NCI-H2081 treated with DMSO at 0.1 percent for 48 hours (cell line): ENCODE measurements at places on chromosomes 3 and 15.

GRCh38 chr3:21673393-21673792 is 77.6 kb downstream of the ZNF385D start:
- no peak for DNase-seq

- no peak for DNase-seq
Observed at GRCh38 chr3:27657404-27657803, 64.7 kb downstream of the EOMES start.

GRCh38 chr3:189311521-189311920 is 139.8 kb downstream of the TPRG1 start:
- DNase-seq: no peak

DNA sequence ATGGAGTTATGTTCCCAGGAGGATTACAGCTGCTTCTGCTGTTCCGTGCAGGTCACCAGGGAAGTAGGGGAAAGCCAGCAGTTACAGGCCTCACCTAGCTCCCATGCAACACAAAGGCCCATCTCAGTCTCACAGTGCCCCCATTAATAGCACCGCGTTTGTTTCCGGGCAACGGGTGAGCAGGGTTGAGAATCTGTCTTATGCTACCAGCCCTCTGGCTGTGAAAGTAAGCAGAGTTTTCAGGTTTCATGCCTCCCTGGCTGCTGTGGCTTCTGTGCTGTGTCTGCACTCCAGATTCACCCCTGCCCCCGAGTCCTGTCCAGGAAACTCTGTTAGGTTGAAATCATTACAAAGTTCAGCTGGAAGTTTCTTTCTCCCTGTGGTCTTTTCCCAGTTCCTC is 254.4 kb upstream of the GPR149 start:
- DNase-seq: no peak

DNA sequence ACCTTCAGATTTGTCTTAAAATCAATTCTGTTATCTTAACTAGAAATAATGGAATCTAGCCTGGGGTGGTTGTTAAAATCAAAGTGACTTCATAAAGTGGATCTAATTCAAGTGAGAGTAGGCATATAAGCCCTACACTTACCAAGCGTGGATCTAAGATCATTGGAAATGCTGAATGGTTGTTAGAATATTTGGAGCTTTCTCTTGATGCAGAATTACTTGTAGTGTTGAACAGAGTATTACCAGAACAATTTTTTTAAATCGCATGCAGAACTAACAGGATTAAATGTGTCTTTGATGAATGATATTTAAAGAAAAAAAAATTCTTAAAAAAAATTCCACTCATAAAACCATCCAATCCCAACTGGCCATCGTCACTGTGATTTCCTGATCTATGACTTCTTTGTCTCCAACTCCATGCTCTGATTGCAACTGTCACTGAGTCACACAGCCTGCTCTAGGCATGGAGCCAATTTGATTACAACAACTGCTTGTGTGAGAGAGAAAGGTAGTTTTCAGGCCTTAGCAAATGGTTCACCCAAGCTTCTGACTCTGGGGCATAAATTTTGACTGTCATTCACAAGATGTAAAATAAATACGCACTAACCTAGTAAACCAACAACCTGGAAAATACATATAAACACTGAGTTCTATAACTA is 25.9 kb upstream of the SPRED1 start:
- no peak for DNase-seq

GRCh38 chr3:194976874-194977273 is 291.2 kb downstream of the FAM43A start:
- DNase-seq: no peak

DNA sequence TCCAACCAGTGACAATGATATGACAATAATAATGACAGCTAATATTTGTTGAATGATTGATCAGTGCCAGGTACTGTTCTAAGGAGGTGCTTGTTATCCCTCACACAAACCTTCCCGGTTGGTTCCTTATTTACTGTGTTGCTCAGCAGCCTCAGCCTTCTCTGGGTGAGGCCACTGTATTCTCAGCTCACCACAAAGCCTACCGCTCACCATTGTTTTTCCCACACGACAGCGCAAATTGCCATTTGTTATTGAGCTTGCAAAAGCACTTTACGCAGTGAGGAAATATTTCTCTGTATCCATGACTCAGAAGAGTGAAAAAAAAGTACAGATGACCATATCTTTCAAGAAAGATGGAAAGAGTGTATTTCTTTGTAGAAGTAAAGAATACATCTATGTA is 49.5 kb upstream of the PDZRN3 start:
- no peak for DNase-seq

DNA sequence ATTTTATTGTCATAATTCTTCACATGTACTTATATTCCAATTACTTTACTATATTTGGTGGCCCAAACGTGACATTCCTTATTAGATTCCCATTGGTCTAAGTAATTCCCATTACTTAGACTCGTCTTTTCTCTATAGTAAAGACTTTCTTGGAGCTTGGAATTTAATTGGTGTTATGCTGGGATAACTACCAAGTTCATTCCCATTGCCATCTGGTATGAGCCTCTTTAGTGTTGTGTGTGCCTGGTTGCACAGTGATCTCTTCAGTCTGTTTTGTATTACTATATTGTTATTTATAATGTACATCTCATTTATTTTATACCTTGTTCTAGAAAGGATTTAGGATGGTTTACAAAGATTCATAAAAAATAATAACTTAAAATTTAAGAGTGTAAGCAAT is 27.8 kb downstream of the TMEM108 start:
- DNase-seq: no peak

GRCh38 chr15:79635149-79635771 is 203.1 kb downstream of the MINAR1 start:
- DNase-seq: no peak

DNA sequence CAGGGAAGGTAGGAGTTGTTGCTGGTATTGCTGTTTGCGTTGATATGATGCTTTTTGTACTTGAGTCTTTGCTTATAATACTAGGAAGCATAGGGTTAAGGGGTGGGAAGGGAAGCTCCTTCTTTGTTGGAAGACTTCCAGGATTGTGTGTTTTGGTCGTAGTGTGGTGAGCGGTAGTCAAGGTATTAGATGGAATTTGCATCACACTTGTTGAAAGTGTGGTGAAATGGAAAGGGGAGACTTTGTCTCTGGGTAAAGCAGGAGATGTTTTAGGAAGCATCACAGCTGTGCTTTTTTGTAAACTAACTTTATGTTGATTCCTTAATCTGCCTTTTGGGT is 14.9 kb downstream of the IGSF10 start:
- no peak for DNase-seq
